ENCODE measurements at places on chromosomes 4 and X. TPM values are rescaled to one million over a fixed set of nuclear protein-coding genes. Genes with fewer than 3 reads are reported as not detected.

GRCh38 chrX:149825424-149825823, 43.7 kb downstream of the MAGEA9 start:
- DNase-seq: peak; percentile 18

Gene CHRDL1
- total RNA-seq: not detected

Gene NOX1
- not detected for total RNA-seq

DNA sequence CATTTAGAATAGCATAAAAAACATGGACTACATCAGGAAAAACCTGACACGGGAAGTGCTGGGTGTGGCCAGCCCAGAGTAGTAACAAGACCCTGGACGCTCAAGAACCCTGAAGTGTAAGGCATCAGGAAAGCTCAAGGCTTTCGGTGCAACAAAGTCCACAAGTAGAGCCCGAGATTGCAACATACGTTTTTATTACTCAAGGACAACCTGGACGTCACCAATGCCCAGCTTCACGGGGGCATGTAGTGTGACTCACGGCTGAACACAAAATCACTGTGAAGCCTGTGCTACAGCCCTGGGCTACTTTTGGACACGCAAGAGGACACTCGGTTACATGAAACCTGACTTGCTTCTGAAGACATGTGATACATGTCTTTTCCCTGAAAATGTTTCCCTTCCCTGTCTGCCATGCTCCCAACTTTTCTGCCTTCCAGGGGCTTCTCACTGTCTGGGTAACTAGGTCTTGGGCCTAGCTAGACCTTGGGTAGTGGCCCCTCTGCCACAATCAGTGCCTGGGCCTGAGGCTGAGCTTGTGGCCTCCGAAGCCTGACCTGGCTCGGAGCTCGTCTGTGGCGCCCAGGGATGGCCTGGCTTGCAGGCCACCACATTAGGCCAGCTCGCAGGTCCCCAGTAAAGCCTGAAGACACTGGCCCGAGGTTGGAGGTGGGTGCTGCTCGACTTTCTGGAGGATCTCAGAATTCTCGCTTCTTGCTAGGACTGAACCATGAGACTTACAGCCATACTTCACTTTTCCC, 9.2 kb downstream of the IRAK1 start:
- no peak for DNase-seq

- DNase-seq: no peak
These were observed 499.5 kb downstream of the STIM2 start for GRCh38 chr4:27360131-27360530.

- no peak for DNase-seq
These were observed 91.2 kb downstream of the FAM53A start for GRCh38 chr4:1592709-1593417.

GRCh38 chrX:1883772-1884171, 268.9 kb downstream of the ASMT start:
- DNase-seq: no peak

- no peak for DNase-seq
These were observed 80.9 kb downstream of the FNIP2 start for GRCh38 chr4:158849681-158850080.

Gene TIMP1
- 61.7 TPM for total RNA-seq

Gene CLNK
- total RNA-seq: 0.57 TPM

DNA sequence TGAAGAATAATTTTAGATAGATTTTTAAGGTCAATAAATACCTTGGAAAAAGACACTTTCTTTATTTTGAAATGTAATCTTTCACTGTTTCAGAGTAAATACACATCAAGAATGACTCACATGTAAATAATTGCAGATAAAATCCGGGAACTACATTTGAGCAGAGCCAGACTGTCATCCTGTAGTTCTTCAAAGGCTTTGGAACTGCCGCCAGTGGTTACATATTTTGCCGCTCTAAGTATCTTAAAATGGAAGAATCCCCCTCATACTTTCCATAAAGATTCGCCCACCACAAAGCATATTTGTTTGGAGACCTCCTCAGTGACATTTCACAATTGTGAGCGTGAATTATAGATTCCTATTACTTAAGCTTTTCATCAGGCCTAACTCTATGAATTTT, 607.8 kb upstream of the ZFP42 start:
- no peak for DNase-seq

GRCh38 chr4:105474099-105474518, 247 bp upstream of the PPA2 start:
- no peak for DNase-seq

Gene NSG1
- 0.18 TPM for total RNA-seq

GRCh38 chr4:52296341-52296740, 245.2 kb downstream of the SPATA18 start:
- no peak for DNase-seq

Gene CSAG3
- 0.78 TPM for total RNA-seq

DNA sequence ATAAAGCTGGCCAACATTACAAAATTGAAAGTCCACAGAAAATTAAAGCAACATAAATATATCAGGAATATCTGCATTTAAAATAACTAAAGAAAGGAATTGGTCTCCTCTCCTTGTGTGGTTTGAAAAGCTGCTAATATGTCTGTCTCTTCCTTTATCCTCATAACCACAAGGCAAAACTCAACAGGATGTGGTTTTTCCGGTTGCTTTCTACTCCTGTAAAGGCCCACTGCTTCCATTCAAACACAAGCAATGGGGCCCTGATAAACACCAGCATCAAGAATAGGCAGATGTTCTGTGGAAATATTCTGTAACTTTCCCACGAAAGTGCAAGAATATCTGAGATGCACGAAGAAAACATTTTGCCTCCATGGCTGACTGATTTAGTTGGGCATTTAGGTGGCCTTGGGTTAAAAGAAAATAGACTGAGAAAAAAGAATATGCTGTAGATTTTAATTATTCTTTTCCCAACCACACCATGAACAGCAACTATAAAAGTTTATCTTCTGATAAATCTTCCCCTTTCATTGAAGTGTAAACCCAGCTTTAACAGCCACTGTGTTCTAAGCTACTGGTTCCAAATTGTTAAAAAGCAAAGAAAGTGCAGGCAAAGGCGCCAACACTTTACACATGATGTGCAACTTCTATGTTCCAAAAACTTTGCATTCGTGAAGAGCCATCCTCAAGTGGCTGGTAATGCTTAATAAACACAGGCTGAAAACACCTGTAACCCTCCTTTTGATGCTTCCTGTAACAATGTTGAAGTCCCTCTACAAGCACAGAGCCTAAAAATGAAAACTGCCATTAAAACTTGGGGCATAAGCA, 50.5 kb upstream of the NDST3 start:
- no peak for DNase-seq

Measured in activated T-helper 1 cell treated with anti-CD3 and anti-CD28 coated beads, Interleukin-12 subunit alpha, Interleukin-12 subunit beta, Interleukin-2, Interleukin-4 antibody, amounts not matched to agents 30 ng/mL and 10 ng/mL and 1 ng/mL, durations not matched to agents 14 hours and 24 hours and 36 hours (primary cell).